Stimulated activated CD8-positive, alpha-beta memory T cell treated with anti-CD3 and anti-CD28 coated beads, Interleukin-4, amount 100 ng/mL, for 4 hours (primary cell): ENCODE measurements at places on chromosomes 7 and 10.

DNA sequence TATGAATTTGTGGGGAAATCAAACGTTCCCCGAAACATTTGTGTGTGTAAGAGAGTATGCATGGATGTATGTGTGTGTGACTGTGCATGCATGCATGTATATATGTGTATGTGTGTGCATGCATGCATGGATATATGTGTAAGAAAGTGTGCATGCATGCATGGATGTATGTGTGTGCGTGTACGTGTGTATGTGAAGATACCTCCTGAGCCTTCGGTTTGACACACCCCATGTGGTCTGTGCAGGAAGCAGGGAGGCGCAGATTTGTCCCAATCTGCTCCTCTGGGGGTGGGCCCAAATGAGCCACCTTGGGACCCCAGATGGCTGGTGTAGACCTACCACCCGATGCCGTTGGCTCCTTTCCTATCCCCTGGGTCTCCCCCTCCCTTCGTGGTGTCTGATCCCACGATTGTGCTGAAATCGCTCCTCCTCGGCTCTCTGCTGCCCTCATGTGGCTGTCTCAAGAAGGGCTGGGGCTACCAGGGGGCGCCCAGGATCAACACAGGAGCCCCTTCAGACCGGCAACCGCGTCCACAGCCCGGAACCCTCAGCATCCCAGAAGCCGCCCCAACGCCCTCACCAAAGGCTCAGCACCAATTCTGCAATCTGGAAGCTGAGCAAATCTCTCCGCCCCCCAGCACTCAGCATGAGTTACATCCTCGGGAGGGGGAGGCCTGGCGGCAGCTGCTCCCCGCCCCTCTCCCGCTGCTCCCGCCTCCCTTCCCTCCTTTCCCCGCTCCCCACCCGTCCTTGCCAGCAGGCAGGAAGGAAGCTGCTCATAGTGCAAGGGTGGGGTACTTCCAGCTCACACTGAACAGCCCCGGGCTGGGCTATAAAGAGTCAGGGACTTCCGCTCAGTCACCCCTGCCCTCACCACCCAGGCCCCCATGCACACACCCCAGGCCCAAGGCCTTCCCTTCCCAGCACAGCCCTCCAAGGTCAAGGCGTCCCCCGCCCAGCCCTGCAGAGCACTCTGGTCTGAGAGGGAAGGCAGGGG lies 2.3 kb upstream of the NOS3 start:
- DNase-seq: no peak

- DNase-seq: no peak
Measured at GRCh38 chr7:56105508-56105907, 768 bp downstream of the CHCHD2 start.

DNA sequence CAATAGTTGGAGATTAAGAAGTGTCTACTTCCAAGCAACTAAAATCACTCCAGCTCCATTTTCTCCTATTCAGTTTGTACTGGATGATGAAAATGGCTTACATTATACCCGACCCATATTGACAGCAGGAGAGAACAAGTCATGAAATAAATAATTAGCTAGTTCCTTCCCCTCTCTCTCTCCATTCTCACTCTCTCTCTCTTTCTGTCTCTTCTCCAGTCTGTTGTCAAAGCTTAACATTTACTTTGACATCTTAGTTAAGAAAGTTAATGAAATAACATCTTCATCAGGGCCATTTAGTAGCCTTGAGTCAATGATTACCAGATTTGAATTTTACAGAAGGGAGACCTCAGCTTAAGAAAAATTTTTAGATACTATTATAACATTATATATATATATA lies 138.5 kb downstream of the ARID5B start:
- DNase-seq: no peak

GRCh38 chr7:135560631-135561030 lies 2.9 kb downstream of the NUP205 start:
- no peak for DNase-seq

DNA sequence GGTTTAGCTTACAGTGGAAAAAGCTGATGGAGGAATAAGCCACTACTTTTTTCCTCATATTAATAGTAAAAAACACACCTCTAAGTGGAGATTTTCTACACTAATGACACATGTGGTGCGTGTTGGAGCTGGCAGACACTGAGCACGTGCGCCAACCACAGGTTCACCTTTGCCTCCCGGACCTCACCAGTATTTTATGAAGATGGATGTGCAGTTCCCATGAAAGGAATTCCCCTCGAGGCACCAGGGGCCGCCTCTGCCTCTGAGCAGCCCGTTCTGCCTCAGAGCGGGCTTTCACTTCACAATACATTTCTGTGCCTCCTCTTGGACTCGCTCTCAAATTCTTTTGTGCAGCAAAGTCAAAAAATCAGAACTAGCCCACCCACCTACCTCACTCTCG lies 477.5 kb upstream of the ADARB2 start:
- DNase-seq: no peak

DNA sequence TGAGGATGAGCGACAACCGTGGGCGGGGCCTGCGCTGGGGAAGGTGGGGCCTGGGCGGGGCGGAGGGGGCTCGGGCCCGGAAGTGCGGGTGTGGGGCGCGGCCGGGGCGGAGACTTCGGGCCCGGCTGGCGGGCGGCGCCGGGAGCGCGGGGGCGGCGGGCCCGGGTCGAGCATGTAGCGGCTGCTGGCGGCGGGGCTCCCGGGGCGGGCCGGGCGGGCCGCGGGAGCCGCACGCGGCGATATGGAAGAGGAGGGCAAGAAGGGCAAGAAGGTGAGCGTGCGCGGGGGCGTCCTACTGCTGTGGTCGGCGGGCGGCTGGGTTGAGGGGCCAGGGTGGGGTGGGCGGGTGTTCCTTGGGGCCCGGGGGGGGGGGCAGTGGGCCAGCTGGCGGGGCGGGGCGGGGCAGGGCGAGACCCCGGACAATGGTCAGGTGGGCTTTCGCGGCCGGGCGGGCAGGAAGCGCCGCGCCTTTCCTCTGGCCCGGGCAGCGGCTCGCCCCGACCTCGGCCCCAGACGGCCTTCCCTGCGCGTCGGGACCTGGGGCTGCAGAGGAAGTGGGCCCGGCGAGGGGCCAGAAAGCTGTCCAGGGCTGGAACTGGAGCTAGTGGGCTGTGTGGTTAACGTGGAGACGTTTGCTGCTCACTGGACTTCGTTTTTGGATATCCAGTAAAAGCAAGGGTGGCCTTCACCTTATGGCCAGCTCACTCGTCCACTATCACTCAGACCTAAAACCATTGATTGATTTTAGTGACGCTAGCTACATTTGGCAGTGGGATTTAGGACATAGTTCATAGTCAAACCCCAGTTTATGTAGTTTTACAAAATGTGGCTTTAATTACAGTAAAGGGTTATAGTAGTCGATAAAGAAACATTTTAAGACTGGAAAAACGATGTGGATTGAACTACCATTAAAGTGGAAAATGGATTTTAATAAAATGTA lies at the start of gene CCM2:
Gene CCM2 (plus strand): TSS at position 109 of the 940 bp plus-strand sequence. CDS start 133 bp downstream, at position 242.
- no peak for DNase-seq

GRCh38 chr7:13050703-13051102 lies 363.3 kb downstream of the ARL4A start:
- no peak for DNase-seq

- no peak for DNase-seq
Measured at GRCh38 chr10:24503461-24504320, 220.0 kb downstream of the ARHGAP21 start.

DNA sequence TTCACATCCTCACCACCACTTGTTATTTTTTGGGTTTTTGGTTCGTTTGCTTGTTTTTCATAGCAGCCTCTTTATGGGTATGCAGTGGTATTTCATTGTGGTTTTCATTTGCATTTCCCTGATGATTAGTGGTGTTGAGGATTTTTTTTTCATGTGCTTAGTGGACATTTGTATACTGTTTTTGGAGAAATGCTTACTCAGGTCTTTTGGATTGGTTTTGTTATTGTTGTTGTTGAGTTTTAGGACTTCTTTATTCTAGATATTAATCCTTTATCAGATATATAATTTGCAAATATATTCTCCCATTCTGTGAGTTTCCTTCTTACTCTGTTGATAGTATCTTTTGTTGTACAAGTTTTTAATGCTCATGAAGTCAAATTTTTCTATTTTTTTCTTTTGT lies 42.8 kb downstream of the GAD2 start:
- no peak for DNase-seq

GRCh38 chr7:110224643-110225042 lies 866.3 kb upstream of the LRRN3 start:
- no peak for DNase-seq
